ENCODE measurements at places on chromosomes 4 and X. TPM values are rescaled to one million over a fixed set of nuclear protein-coding genes. Genes with fewer than 3 reads are reported as not detected.

DNA sequence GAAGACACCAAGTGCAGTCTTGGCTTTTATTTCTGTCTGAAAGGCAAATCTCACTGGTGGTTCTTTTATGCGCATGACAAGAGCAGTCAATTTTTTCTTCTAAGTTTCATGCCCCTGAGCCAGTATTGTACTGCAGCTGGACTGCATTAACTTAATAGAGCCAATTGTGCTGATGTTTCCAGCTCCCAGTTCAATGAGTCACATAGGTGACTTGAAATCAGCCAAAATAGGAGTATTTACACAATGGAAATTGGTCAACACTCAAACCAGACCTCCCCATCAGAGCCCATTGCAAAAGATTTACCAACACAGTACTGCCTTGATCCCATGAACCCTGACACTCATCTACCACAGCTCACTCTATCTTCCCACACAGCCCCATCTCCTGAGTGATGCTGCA lies 100.3 kb upstream of the GUCY1A1 start:
- no peak for DNase-seq

DNA sequence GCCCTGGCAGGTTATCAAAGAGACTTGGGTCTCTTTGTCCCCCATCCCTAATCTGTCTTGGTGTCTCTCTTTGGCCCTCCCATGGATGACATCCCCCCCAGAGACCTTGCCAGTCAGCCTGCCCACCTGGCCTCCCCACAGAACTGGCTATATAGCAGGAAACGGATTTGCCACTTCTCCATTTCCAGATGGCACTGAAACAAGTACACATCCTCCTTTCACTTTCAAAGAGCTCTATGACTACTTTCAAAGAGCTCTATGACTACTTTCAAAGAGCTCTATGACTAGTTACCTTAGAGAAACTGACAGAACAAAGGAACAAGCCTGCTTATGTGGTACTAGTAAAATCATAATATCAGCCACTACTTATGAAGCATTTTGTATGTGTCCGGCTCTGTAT lies 175.3 kb downstream of the MAML3 start:
- DNase-seq, result no peak

DNA sequence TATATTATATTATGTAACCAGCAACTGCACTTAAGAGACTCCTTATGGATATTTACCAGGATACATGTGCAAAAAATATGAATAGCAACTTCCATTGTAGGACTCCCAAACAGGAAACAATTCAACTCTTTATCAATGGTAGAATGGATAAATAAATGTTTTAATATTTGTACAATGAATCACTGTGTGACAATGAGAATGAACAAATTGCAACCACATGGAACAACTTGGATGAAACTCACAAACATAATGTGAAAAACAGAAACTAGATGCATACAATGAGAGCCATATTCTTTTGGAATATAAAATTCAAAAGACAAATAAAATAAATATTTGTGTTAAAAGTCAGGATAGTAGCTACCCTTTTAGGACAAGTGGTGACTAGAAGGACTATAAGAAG lies 1015.7 kb downstream of the TECRL start:
- DNase-seq, result no peak

- no peak for DNase-seq
Measured at GRCh38 chr4:81491943-81492342, 20.2 kb upstream of the RASGEF1B start.

CAPN6 gene
- total RNA-seq, result 0.36 TPM

MAGEA3 gene
- not detected for total RNA-seq
